ENCODE measurements at places on chromosomes 12 and 14. TPM values are rescaled to one million over a fixed set of nuclear protein-coding genes. Genes with fewer than 3 reads are reported as not detected.

- no peak for DNase-seq
These were observed 406.0 kb downstream of the PRKD1 start for GRCh38 chr14:29521526-29522137.

Gene LALBA
- total RNA-seq: not detected

DNA sequence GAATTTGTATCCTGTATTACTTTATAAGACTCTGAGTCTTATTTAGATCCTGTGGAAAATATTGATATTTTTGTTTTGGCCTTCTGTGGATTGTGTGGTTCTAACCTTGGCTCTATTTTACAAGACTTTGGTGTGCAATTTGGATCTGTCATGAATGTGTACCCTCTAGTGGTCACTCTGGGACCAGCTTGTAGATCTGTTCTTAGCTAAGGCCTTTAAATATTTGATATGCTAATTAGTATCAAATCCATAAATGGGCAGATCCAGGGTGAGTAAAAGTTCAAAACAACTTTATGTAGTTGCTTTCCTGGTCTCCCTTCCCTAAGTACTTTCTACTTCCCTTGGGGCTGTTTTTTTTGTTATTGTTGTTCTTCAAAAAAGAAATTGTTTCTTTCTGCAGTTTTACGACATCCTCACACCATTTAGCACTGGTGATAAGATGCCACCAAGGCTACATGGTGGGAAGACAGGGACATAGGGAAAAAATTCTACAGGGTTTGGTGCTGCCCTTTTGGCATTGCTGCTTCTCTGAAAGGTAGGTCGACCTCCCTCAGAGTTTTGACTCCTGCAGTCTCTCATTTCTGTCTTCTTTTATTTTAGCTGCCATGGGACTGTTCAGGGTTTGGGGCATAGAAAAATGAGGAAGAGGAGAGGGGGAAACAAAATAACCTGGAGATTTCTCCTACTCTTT, 238.5 kb downstream of the GPHN start:
- no peak for DNase-seq

- no peak for DNase-seq
These were observed 32.7 kb upstream of the FBLN5 start for GRCh38 chr14:91980157-91980556.

Gene ATP5MC2
- 349 TPM for total RNA-seq

DNA sequence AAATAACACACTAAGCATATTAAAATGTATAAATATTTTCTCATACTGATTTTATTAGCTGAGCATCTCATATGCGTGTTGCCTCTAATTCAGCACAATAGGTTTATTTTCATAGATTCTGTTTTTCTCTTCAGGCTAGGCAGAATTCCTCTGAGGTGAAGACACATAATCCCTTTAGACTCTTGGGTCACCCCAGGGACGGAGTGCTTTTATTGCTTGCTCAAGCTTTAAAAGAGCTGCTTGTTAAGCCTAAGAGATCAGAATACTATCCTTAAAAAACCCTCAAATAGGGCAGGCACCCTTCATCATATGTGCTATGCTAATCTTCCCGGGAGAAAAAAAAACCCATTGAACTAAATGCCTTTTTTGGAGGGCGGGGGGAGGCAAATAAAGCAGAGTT, 390.1 kb downstream of the KCNH5 start:
- DNase-seq: no peak

GRCh38 chr12:98418357-98419075, 96.9 kb upstream of the TMPO start:
- peak; percentile 94 for DNase-seq

DNA sequence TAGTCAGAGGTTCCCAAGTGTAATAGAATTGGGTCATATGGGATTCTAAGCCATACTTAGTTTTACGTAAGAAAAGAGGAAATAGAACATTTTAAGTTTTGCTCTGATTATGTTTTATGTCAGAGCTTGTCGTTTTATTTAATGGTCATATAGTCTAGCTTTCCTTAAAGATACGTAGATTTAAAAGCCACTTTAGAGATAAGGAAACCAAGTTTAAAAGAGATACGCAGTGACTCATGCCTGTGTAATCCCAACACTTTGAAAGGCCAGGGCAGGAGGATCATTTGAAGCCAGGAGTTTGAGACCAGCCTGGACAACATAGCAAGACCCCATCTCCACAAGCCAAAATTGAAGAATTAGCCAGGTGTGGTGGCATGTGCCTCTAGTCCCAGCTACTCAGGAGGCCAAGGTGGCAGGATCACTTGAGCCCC, 19.5 kb downstream of the MAPK1IP1L start:
- DNase-seq: no peak

Gene WNK1
- total RNA-seq: 155 TPM

GRCh38 chr14:81802341-81802740, 268.7 kb upstream of the SEL1L start:
- DNase-seq: no peak

- DNase-seq: no peak
These were observed 96.7 kb upstream of the NOVA1 start for GRCh38 chr14:26694521-26694920.

DNA sequence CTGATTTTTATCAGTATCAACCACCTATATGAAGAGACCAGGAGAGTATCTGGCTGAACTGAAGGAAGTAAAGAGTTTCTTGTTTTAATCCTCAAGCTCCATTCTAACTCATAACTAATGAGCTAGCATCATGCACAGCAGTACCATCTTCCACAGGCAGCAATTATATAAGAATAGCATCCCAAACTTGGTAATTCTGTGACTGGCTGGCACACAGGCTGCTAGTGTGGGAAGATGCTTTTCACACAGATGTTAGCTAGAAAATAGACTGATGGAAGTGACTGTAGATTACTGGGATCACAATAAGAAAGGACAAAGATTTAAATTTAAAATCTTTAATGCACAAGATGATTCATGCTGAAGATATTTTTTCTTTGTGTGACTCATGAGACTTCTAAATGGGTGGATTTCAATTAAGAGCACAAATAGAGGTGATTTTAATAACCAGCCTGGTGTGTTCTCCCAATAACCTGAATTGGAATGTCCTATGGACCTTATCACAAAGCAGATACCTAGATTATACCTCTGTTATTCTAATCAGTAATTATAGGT, 417.7 kb upstream of the ATXN7L3B start:
- no peak for DNase-seq

DNA sequence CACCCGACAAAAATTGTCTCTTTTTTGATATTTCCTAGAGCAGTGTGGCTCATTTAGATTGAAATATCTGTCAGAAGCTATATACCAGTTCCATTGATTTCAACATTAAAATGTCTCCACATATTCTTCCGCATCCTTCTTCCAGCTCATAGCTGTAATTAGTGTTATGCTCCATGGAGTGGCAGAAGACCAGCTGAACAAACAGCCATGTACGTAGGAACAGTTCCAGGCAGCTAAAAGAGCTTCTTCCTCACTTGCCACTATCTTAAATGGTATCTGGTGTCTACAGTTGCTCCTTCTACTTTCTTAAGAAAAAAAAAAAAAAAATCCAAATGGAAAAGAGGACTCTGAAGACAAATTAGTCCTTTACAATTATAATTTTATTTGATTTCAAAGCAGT, 848.0 kb downstream of the DIO2 start:
- no peak for DNase-seq

DNA sequence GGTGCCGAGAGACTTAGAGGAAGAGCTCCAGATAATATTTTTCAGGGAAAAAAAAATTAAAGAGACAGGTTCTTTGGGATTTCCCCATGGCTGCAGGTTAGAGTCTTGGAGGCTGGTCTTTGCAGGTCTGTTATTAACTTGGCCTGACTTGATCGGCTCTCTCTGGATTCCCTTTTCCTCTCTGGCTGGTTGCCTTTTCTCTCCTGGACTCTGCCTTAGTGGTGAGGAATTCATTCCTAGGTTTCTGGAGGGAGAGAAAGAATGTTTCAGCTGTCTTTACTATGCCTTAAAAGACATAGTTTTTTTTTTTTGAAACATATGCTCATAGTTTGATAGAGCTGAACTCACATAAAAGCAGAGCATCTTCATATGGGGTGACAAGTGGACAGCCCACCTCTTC, 336.3 kb downstream of the BMP4 start:
- no peak for DNase-seq
